ENCODE measurements at places on chromosomes 5 and 9.

GRCh38 chr5:135046661-135047346 lies 12.8 kb upstream of the PITX1 start:
- no peak for DNase-seq

GRCh38 chr9:96487949-96488348 lies 38.0 kb downstream of the HABP4 start:
- no peak for DNase-seq

DNA sequence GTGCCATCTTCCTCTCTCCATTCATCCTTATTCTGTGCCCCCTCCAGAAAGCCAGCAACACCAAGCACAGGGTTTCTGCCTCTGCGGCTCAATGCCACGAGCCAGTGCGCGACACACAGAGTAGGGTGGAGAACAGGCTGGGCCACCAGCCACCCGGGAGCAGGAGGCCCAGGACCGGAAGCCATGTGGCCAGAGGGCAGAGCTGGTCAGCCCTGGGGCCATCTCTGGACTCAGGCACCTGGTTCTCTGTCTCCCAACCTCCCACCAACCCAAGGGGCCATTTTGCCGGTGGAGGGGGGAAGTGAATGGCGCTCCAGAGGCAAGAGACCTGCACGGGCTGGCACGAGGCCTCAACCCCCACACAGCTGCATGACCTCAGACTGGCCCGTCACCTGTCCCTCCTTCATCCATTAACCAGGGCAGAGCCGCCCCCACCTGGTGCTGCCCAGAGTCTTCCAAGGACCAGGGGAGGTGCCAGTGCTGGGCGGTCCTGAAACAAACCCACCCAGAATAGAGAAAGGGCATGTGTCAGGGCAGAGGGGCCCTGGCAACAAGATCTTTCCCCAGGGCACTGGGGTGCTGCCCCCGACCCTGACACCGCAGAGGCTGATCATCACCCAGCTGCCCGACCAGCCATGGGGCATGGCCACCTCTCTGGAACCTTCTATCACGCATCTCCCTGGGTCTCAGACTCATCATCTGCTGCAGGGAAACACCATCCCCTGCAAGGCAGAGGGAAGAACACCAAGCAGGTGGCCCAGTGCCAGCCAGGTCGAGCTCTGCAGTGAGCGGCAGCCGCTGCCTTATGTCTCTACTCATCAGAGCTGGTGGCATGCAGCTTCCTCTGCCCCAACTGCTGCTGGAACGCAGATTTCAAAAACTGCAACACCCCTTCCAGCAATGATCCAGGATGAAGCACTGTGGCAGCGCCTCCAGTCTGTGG lies 11.9 kb downstream of the VAV2 start:
- no peak for DNase-seq

GRCh38 chr5:10595672-10596309 lies 31.9 kb downstream of the ANKRD33B start:
- no peak for DNase-seq

- no peak for DNase-seq
These were observed 107.2 kb downstream of the C5orf15 start for GRCh38 chr5:133861161-133861737.

DNA sequence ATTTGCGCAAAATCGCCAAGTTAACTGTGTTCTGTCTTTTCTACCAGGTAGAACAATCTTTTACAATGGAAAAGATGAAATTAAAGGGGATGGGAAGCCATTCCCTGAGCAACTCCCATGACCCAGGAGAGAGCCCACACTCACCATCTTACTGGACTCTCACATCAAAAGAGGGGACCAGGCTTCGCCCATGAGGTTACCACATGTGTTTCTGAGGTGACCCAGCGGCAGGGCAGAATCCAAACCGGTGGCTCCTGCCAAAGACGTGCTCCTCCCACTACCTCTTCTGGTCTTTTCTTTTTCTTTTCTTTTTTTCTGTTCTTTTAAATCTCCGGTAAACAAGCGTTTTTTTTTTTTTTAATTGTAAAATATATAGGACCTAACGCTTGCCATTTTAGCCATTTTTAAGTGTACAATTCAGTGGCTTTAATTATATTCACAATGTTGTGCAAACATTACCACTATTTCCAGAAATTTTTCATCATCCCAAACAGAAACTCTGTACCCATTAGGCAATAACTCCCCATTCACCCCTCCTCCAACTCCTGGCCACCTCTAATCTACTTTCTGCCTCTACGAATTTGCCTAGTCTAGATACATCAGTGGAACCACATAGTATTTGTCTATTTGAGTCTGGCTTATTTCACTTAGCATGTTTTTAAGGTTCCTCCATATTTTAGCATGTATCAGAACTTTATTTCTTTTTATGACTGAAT lies 19.3 kb downstream of the PTPN3 start:
- no peak for DNase-seq

DNA sequence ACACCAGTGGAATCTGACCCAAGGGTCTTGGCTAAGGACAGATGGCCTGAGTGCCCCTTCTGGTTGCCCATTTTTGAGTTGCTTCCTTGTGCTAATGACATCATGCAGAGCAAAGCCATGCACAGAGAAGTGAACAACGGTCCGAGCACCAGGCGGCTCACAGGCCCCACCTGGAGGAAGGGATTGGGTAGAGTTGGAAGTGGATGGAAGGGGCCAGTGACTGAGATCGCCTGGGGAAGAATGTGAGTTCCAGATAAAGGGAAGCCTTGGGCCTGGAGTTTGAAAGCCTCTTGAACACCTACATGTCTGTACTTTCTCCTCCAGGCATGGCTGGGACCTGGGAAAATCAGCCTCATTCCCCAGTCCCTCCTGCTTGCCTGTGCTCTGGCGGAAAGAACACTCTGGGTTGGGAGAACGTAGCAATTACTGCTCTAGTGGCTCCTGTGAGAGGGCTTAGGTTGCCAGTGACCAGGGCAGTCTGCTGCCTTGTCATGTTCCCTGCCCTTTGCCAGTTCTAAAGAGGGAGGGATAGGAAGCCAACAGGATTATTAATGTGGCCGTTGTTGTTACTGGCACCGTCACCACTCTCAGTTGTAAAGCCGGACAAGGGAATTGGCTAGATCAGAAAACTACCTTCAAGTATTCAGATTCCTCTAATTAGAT lies 62.5 kb upstream of the PTPN3 start:
- no peak for DNase-seq

- DNase-seq, result no peak
These were observed 69.9 kb upstream of the PLPP1 start for GRCh38 chr5:55604611-55605067.

DNA sequence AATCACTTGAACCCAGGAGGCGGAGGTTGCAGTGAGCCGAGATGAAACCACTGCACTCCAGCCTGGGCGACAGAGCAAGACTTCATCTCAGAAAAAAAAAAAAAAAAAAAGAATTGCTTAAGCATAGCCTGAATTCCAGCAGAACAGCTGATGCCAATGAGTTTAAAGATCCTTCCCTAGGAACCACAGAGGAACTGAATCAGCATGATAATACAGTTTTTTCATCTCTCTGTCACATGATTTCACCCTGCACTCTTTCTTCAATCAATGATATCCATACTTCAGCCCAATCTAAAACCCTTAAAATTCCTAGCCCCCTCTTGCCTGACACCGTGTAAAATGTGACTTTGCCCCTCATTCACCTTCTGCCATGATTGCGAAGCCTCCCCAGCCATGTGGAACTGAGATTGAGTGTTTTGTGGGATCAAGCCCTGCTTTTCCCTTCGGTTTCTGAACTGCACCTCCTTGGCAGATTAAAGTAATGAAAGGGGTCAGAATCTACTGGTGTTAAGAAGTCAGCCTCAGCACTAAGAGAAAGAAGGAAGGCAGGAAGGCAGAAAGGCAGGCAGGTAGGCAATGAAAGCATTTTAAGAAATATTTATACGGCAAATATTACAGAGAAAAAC lies 20.9 kb upstream of the DMXL1 start:
- DNase-seq, result no peak

DNA sequence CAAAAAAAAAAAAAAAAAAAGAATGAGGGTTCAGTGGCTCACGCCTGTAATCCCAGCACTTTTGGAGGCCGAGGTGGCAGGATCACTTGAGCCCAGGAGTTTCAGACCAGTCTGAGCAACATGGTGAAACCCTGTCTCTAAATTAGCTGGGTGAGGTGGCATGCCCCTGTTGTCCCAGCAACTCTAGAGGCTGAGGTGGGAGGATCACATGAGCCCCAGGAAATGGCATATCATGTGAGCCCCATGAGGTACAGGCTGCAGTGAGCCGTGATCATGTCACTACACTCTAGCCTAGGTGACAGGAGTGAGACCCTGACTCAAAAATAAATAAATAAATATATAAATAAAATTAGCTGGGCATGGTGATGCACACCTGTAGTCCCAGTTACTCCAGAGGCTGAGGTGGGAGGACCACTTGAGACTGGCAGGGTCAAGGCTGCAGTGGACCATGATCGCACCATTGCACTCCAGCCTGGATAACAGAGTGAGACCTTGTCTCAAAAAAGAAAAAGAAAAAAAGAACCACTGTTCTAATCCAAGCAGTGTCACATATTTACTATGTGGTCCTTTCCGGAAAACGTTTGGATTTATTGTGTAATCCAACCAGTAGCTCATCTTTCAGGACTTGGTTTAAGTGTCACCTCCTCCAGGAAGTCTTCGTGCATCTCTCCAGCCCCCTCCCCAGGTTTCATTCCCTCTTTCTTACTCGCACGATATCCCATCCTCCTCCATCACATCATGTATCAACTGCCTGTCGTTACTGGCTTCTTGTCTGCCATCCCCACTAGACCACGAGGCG lies 12.3 kb upstream of the SPOUT1 start:
- DNase-seq, result no peak

- DNase-seq, result no peak
These were observed 4.9 kb upstream of the LRRC14B start for GRCh38 chr5:186091-187041.

- no peak for DNase-seq
These were observed 509.2 kb downstream of the ZNF608 start for GRCh38 chr5:124237206-124237695.

- DNase-seq, result no peak
These were observed 15.9 kb downstream of the PPP2R2B start for GRCh38 chr5:146862641-146863040.

- no peak for DNase-seq
These were observed 267.7 kb downstream of the FANCC start for GRCh38 chr9:95049761-95050160.

- DNase-seq, result no peak
These were observed 68.3 kb downstream of the SMARCA2 start for GRCh38 chr9:2083479-2083878.

- DNase-seq, result no peak
These were observed 281.4 kb downstream of the TUSC1 start for GRCh38 chr9:25396828-25397227.

DNA sequence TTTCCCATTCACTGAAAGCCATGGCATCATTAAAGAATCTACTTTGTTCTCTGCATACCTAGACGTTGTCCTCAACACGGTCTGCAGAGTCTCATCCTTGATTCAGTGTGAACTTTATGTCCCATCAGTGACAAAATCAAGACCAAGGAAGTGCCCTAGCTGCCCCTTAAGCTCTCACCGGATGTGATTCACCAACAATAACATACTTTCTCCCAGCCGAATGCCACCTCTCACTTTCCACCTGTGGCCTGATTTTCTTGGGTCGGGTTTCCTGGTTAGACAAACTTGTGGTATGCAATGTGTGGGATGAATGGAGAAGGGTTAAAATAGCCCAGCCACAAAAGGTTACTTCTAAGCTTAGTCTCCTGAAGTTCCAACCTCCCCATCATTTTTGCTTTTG lies 145.3 kb upstream of the PAPPA start:
- no peak for DNase-seq

DNA sequence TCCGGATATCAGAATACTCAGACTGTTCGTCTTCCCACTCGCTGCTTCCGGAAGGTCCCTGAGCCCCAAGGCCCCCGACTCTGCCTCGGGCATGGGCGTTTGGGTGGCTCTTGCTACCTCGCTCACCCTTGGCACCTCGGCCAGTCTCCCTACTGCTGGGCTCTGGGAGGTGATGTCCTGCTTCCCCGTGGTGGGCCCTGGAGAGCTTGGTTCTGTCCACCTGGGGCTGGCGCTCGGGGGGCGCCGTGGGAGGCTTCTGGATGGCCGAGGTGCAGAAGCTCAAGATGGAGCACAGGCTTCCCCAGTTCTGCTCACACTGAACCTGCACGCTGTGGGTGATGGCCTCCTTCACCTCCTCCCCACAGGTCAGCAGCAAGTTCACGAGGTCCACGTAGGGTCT lies 10.4 kb downstream of the STC2 start:
- peak; percentile 42 for DNase-seq

GRCh38 chr9:133864011-133864410 lies 125.9 kb upstream of the SARDH start:
- DNase-seq, result no peak

GRCh38 chr5:167633931-167634341 lies 657.5 kb upstream of the WWC1 start:
- DNase-seq, result no peak

DNA sequence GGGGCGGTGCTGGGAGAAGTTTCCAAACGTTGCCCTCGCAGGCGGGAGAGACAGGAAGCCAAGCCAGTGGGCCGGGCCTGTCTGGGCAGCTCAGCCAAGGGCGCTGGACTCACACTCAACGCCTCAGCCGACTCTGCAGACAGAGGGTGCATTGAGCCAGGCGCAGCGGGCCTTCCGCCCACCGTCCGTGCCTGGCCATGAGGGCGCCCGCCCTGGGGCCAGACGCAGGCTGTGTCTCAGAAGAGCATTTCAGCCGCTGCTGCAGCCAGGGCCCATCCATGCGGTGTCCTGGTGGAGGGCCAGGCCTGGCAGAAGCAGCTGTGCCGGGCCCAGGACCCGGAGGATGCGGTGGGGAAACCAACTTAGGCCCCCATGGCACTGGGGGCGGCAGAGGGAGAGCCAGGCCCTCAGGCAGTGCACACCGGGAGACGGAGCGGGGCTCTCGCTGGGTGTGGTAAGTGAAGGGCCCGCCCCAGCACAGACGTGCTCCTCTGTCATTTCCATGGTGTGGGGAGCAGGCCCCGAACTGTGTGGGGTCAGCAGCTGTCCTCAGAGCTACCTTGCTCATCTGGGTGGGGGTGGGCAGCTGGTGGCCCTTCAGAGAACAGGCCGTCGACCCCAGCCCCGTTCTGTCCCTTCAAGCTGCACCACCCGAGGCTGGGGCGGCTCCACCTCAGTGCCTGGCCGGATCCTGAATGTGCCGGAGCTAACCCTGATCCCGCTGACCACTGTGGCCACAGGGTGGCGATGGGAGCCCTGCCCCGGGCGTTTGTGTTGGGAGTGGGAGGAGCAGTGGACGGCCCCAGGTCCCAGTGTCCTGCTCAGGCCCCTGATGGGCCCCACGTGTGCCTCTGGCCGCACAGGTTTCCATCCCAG lies 18.0 kb downstream of the DNLZ start:
- DNase-seq, result no peak

GRCh38 chr9:108088916-108089315 lies 599.3 kb upstream of the KLF4 start:
- DNase-seq, result no peak

- no peak for DNase-seq
These were observed 900.0 kb upstream of the CDH10 start for GRCh38 chr5:25544652-25545249.

GRCh38 chr9:136259517-136259813 lies 13.9 kb upstream of the QSOX2 start:
- DNase-seq, result no peak

DNA sequence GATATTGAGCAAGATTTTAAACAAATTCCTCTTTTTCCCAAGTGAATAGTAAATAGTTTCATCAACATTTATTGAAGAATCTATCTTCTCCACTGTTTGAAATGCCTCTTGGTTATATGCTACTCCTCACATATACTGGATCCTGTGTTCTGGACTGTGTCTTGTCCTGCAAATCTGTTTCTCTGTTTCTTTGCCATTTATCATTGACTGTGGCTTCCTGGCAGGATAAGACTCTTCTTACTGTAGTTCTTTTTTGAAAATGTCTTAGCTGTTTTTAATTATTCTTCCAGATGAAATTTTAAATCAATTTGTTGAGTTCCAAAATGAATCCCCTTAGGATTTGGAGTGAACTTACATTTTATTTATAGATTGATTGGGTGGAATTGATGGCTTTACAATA lies 27.8 kb downstream of the RALGPS1 start:
- no peak for DNase-seq
